Activated T-helper 1 cell treated with anti-CD3 and anti-CD28 coated beads, Interleukin-2, amount 50 U/mL, for 16 hours (primary cell): ENCODE measurements at places on chromosomes 5 and 9.

DNA sequence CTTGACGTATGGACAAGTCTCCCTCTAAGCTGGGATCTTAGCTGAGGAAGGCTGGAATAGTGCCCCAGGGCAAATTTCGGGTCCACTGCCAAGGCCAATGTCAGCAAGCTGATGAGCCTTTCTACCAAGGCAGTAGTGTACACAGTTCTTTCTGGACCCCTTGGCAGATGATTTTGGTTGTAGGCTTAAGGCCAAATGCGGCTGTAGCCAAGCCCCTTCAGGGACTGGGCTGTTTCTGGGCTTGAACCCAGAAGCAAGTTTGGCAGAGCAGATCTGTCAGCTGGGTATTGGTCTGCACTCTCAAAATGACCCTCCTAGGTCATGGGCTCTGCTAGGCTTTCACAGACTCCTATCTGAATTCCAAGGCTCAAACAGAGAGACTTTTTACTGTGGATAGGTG is 121.6 kb downstream of the ADAMTSL1 start:
- DNase-seq, result no peak

DNA sequence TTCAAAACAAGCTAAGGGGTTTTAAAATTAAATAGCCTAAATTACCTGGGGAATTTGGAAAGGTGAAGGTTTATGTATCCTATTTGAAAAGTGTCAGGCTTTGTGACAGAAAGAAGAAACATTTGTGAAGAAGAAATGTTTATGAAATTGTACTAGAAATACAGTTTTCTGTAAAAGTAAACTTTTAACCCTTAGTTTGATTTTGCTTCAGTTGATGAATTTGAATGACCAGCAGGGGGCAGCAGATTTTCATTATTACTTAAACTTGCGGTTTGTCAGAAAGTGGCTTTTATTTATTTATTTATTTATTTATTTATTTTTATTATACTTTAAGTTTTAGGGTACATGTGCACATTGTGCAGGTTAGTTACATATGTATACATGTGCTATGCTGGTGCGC is 58.1 kb downstream of the NNT start:
- DNase-seq, result no peak

- DNase-seq, result no peak
These were observed 96.2 kb downstream of the TLE4 start for GRCh38 chr9:79667817-79668436.

DNA sequence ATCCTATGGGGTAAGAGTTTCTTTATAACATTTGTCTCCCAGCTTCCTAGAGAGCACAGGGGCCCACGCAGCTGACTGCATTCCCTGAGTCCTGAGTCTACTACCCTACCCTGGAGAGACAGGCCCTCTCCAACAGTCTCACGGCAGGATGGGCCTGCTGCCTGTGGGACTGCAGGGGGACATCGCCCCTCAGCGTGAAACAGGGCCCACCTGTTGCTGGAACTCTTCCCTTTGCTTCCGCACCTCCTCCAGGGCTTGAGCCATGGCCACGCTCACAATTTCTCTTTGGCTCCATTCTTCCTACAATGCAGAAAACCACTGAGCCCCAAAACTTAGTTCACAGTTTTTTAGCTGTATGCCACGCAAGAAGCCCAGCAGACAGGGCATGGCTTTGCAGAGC is 28.2 kb downstream of the ARPC5L start:
- no peak for DNase-seq

DNA sequence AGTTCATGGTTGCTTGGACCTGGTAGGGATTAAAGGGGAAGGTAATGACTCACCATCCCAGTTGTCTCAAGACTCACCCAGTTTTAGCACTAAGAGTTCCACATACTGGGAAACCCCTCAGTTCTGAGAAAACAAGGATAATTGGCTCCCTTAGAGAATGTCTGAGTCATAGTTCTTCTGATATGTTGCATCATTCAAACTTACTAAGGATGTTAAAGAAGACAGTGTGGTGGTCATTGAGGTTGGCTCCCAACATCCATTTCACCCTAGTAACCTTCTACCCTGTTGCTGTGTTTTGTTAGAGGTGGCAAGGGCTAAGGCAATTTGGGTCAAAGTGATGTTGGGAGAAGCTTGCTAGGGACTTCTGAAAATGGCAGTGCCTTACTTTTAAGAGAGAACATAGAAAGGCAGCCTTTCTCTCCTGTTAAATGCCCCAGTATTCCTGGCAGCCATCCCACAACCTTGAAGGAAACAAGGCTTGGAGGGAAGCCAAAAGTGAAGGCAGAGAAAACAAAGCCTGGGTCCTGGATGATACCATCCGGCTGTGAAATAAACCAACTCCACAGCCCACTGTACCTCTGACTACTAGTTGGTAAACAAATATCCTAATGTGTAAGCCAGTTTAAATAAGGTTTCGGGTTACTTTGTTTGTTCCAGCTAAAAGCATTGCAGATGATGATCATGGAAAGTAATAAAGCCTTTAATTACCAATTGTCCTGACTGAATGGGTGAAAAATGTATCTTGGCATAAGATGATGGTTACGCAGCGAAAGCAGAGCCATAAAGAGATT is 80.4 kb upstream of the ADAMTSL1 start:
- no peak for DNase-seq
